ENCODE measurements at places on chromosomes 7 and 10. TPM values are rescaled to one million over a fixed set of nuclear protein-coding genes. Genes with fewer than 3 reads are reported as not detected.

BCAP29 gene
- total RNA-seq, result 34.6 TPM

JAZF1 gene
- 10.8 TPM for total RNA-seq

ZNF33B gene
- total RNA-seq, result 6.1 TPM

AP3M1 gene
- 37.1 TPM for total RNA-seq

AKR1C4 gene
- total RNA-seq, result not detected

VSTM4 gene
- 8.7 TPM for total RNA-seq

SLC16A12 gene
- under 0.01 TPM for total RNA-seq

DPYSL4 gene
- total RNA-seq, result 1.3 TPM

LRMDA gene
- 2.0 TPM for total RNA-seq

OSBPL3 gene
- 45.0 TPM for total RNA-seq

ITIH5 gene
- total RNA-seq, result 2.8 TPM

DLX5 gene
- not detected for total RNA-seq

TMEM236 gene
- total RNA-seq, result under 0.01 TPM

NPSR1 gene
- not detected for total RNA-seq

PNLIP gene
- total RNA-seq, result not detected

METTL2B gene
- total RNA-seq, result 39.6 TPM

BLVRA gene
- total RNA-seq, result 67.6 TPM

SPDYE2B gene
- not detected for total RNA-seq

OPTN gene
- 84.4 TPM for total RNA-seq

PIK3CG gene
- total RNA-seq, result not detected

TMEM72 gene
- not detected for total RNA-seq

GIMAP2 gene
- 0.58 TPM for total RNA-seq

FANK1 gene
- 1.3 TPM for total RNA-seq

UNCX gene
- total RNA-seq, result not detected

LIPK gene
- total RNA-seq, result not detected

MYO1G gene
- total RNA-seq, result under 0.01 TPM

C10orf67 gene
- total RNA-seq, result 0.44 TPM

ITPRID1 gene
- not detected for total RNA-seq

ANXA8 gene
- 0.15 TPM for total RNA-seq

ARHGAP12 gene
- 53.3 TPM for total RNA-seq

CALML5 gene
- total RNA-seq, result not detected

SPOCK2 gene
- total RNA-seq, result 0.83 TPM

ACSL5 gene
- total RNA-seq, result 5.0 TPM

CACNB2 gene
- 1.2 TPM for total RNA-seq

SORBS1 gene
- total RNA-seq, result 0.17 TPM

PNPLA8 gene
- 41.7 TPM for total RNA-seq

CALHM2 gene
- 51.3 TPM for total RNA-seq

HTR5A gene
- not detected for total RNA-seq

NPY gene
- not detected for total RNA-seq

ANKRD30A gene
- not detected for total RNA-seq

IL2RA gene
- not detected for total RNA-seq

TAS2R5 gene
- total RNA-seq, result 1.7 TPM
